Activated B cell treated with CpG ODN at 0.5 μM for 24 hours (primary cell): ENCODE measurements at places on chromosomes 13 and 19. TPM values are rescaled to one million over a fixed set of nuclear protein-coding genes. Genes with fewer than 3 reads are reported as not detected.

- DNase-seq, result no peak
- no peaks in the 10 kb centered on the region for H3K27me3 ChIP-seq
- no peaks in the 10 kb centered on the region for H3K4me1 ChIP-seq
Measured at GRCh38 chr13:36981156-36981743, 17.9 kb downstream of the ALG5 start.

- no peak overlapping the region for H3K4me3 ChIP-seq
- no peaks in the 10 kb centered on the region for H3K27me3 ChIP-seq
- peaks cover 3% of the 10 kb centered on the region for H3K4me1 ChIP-seq
- H3K36me3 ChIP-seq, result peaks cover 79% of the 10 kb centered on the region
- no peak for DNase-seq
Measured at GRCh38 chr13:113223070-113223469, 13.7 kb downstream of the CUL4A start.

GRCh38 chr13:86601351-86601750 lies 802.1 kb upstream of the SLITRK6 start:
- H3K4me3 ChIP-seq, result no peak overlapping the region
- no peak for DNase-seq
- no peaks in the 10 kb centered on the region for H3K36me3 ChIP-seq
- H3K27ac ChIP-seq, result no peak overlapping the region

DNA sequence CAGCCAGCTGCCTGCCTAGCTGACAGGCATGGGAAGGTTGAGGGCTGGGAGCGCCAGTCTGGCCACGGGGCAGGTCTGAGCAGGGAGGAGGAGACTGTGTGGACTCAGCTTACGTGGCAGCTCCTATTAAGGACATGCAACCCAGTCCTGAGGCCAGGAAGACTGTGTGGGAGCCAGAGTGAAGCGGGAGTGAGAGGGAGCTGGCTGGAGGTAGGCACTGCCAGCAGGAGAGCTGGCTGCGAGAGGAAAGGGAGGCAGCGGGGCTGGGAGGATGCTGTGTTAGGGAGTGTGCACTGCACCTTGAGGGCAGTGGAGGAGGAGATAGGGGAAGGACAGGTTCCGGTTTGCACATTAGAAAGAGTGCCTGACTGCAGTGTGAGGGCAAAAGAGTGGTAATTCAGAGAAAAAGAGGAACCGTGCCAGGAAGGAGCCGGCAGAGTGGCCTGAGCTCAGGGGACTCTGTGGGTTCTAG lies 99.2 kb downstream of the SLC7A1 start:
- H3K27me3 ChIP-seq, result no peaks in the 10 kb centered on the region
- H3K27ac ChIP-seq, result peak overlapping the region; percentile 68
- H3K36me3 ChIP-seq, result no peaks in the 10 kb centered on the region
- H3K4me3 ChIP-seq, result peak overlapping the region; percentile 71

DNA sequence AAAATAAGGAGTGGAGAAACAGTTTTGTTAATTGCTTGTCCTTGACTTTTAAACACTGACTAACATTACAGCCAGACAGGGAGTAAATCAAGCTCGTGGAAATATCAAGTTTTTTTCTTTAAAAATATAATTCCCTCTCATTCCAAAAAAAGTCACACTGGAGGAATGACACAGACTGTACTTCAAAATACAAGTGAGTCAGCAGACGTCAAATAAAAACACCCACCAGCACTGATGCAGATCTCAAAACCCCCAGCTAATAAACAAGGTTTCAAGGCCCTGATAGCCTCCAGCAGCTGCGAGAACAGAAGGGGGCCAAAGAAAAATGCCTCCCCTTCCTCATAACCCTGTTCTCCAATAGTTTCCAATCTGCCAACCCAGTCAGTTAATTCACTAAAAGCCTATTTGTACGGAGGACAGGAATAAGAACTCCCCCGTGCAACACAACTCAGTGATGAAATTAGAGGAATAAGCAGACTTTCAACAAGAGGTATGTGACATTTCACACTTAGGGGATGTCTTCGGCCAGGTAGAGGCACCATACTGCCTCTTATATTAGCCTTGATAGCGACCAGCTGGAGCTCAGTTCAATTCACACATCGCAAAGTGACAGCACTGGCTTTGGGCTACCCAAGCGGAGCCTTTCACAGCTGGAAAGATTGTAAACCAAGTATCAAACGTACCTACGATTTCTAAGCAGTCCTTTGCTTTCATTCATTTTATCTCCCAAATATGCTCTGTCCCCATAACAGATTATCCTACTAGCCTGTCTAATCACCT lies 561.0 kb upstream of the KLF12 start:
- no peak for DNase-seq
- H3K27ac ChIP-seq, result no peak overlapping the region
- H3K36me3 ChIP-seq, result no peaks in the 10 kb centered on the region
- no peaks in the 10 kb centered on the region for H3K27me3 ChIP-seq
- no peak overlapping the region for H3K4me3 ChIP-seq

- H3K36me3 ChIP-seq, result no peaks in the 10 kb centered on the region
- H3K4me1 ChIP-seq, result no peaks in the 10 kb centered on the region
- DNase-seq, result no peak
Measured at GRCh38 chr13:23593148-23593547, 22.9 kb downstream of the TNFRSF19 start.

DNA sequence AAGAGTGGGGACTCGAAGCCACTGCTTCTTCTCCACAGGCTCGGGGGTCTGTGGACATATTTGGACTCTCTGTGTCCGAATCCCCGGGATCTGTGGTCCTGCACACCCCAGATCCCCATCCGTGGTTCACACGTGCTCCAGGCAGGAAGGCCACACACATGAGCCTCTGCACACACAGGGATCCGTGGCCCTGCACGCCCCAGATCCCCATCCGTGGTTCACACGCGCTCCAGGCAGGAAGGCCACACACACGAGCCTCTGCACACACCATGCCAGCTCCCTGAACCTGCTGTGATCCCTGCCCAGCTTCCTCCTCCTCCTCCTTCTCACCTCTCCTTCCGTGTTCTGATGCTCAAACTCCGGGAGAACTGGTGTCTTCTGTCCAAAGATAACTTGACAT lies 3.1 kb downstream of the TEX29 start:
- no peaks in the 10 kb centered on the region for H3K36me3 ChIP-seq
- no peak for DNase-seq
- H3K4me1 ChIP-seq, result no peaks in the 10 kb centered on the region
- no peak overlapping the region for H3K27ac ChIP-seq
- H3K27me3 ChIP-seq, result no peaks in the 10 kb centered on the region

DNA sequence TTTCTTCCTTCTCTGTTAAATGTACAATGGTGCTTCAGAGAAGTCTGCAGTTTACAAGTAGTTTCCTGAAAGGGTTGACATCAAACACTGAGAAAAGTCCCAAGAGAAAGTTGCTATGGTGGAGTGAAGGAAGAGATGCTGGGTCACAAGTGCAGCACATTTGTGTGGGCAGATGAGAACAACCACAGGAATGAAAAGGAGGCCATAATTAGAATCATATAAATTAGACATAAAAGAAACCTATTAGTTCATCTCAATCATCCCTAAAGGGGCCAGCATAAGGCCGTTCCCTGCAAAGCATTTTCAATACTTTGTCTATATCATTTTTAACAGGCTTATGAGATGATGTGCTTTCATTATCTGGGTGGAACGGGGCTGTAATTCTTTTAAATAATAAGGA lies 359.2 kb downstream of the IRS2 start:
- no peak overlapping the region for H3K27ac ChIP-seq
- no peaks in the 10 kb centered on the region for H3K27me3 ChIP-seq
- H3K4me3 ChIP-seq, result no peak overlapping the region
- no peaks in the 10 kb centered on the region for H3K36me3 ChIP-seq
- DNase-seq, result no peak

- H3K4me1 ChIP-seq, result no peaks in the 10 kb centered on the region
- H3K4me3 ChIP-seq, result no peak overlapping the region
- no peaks in the 10 kb centered on the region for H3K27me3 ChIP-seq
- H3K36me3 ChIP-seq, result no peaks in the 10 kb centered on the region
- no peak for DNase-seq
Measured at GRCh38 chr13:22496803-22497508, 683.8 kb upstream of the SGCG start.

GRCh38 chr13:26257049-26257448 lies 3.1 kb downstream of the CDK8 start:
- H3K4me3 ChIP-seq, result no peak overlapping the region
- H3K27me3 ChIP-seq, result no peaks in the 10 kb centered on the region
- peaks cover 7% of the 10 kb centered on the region for H3K36me3 ChIP-seq
- peaks cover 40% of the 10 kb centered on the region for H3K4me1 ChIP-seq

GRCh38 chr13:79128158-79128557 lies 277.9 kb downstream of the RBM26 start:
- H3K27ac ChIP-seq, result no peak overlapping the region
- peaks cover 3% of the 10 kb centered on the region for H3K4me1 ChIP-seq
- no peaks in the 10 kb centered on the region for H3K36me3 ChIP-seq
- no peak for DNase-seq

DNA sequence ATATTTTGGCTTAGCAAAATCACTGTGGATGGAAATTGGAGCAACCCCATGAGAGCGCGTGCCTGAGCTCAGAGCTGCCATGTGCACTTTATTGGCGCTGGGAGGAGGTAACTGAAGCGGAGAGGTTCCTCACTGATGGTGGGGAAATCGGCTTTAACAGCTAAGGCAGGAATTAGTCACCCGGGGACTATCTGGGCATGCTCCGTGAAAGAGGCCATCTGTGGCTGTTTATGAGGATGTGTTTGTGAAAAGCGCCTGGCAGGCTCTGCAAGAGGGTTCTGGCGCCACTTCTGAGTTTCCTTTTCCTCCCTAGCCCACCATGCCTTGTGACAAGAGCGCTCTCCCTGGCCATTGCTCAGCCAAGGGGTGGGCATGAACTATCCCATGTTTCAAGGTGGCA lies 815.6 kb downstream of the UQCRFS1 start:
- H3K27me3 ChIP-seq, result no peaks in the 10 kb centered on the region
- no peak for DNase-seq
- no peak overlapping the region for H3K4me3 ChIP-seq
- no peaks in the 10 kb centered on the region for H3K36me3 ChIP-seq

- no peak for DNase-seq
- no peaks in the 10 kb centered on the region for H3K4me1 ChIP-seq
- H3K27me3 ChIP-seq, result peaks cover 7% of the 10 kb centered on the region
Measured at GRCh38 chr19:8107301-8107903, 42.0 kb downstream of the FBN3 start.

DNA sequence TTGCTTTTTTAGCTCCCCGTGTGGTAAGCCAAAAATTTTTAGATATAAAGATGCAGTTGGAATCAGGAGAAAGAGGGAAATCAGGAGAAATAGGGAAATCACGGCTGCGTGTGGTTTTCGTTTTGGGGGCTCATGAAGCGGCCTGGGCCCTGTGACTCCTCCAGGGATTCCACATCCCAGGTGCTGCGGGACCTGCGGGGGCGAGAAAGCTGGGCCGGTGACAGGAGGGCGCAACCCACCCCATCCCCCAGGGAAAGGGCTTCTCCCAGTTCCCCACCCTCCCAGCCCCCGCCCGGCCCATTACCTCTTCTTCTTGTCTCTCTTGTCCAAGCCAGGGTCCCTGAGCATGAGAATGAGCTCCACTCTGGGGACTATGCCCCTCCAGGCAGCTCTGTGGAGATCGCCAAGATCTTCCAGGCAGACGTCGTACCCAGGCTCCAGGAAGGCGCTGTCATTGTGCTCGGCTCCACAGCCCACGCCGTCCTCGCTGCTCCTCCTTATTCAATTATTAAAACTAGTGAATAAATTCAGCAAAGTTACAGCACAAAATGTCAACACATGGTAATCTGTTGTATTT lies 111.0 kb downstream of the MRPL57 start:
- H3K27me3 ChIP-seq, result peaks cover 10% of the 10 kb centered on the region
- no peaks in the 10 kb centered on the region for H3K4me1 ChIP-seq
- no peaks in the 10 kb centered on the region for H3K36me3 ChIP-seq
- no peak for DNase-seq
- no peak overlapping the region for H3K4me3 ChIP-seq

GRCh38 chr13:32162395-32163005 lies 130.9 kb downstream of the FRY start:
- no peak for DNase-seq
- H3K36me3 ChIP-seq, result no peaks in the 10 kb centered on the region
- no peak overlapping the region for H3K27ac ChIP-seq
- H3K27me3 ChIP-seq, result no peaks in the 10 kb centered on the region
- H3K4me1 ChIP-seq, result peaks cover 6% of the 10 kb centered on the region

- peak overlapping the region; percentile 99 for H3K4me3 ChIP-seq
- peaks cover 19% of the 10 kb centered on the region for H3K36me3 ChIP-seq
- H3K27me3 ChIP-seq, result no peaks in the 10 kb centered on the region
- H3K4me1 ChIP-seq, result peaks cover 19% of the 10 kb centered on the region
Measured at GRCh38 chr19:21568816-21569493, 63.6 kb downstream of the ZNF429 start.

DNA sequence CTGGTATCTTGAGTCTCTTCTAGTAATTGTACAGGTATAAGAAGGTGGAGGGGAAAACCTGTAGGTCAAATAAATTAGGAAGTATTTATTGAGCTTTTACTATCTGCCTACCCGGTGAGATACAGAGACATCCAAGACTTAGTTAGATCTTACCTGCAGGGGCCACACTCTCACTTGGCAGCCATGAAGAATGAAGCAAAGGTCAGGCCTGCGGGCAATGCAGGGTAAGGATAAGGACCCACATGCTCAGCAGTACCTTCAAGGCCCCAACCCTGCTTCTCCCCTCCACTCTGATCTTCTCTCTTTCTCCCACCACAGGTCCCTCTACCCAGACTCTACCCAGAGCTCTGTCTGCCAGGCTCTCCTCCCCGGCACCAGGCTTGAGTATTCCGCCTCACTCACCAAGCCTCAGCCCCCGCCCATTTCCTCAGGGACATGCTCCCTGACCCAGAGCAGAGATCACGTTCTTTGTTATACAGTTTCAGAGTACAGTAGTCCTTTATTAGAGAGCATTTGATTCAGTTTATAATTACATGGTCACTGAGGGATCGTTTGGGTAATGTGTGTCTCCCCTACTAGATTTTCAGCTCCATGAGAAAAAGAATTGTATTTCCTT lies 18.9 kb upstream of the CLDN10 start:
- no peaks in the 10 kb centered on the region for H3K36me3 ChIP-seq
- no peak overlapping the region for H3K27ac ChIP-seq
- peaks cover 17% of the 10 kb centered on the region for H3K27me3 ChIP-seq
- no peak for DNase-seq
- no peak overlapping the region for H3K4me3 ChIP-seq
- H3K4me1 ChIP-seq, result no peaks in the 10 kb centered on the region

DNA sequence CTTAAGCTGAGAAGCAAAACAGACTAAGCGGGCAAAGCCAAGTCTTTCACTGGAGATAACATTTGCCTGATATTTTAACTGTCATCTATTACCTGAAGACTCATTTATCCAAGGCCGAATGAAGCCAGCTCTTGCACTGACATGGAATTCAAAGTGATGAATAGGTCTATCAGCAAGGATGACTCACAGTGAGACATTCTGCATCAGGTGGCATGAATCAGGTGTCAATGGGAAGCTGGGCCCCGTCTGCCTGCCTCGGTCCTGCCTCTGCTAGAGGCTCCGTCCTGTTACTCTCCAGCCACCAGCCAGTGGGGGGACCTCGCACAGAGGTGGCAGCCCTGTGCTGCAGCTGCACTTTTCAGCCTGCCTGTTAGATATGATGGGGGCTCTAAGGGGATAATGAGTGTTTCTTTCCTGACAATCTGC lies 23.5 kb downstream of the STARD13 start:
- H3K27me3 ChIP-seq, result peaks cover 8% of the 10 kb centered on the region
- H3K27ac ChIP-seq, result no peak overlapping the region
- DNase-seq, result no peak
- H3K4me3 ChIP-seq, result no peak overlapping the region
- no peaks in the 10 kb centered on the region for H3K36me3 ChIP-seq

The FPR1 gene
- 0.49 TPM in 1 of 2 replicates, not detected in the other for total RNA-seq

The LILRA1 gene
- 0.11 and 0.15 TPM in 2 replicates for total RNA-seq

The APC2 gene
- total RNA-seq, result 0.42 and 0.59 TPM in 2 replicates

The MAP2K2 gene
- total RNA-seq, result 126 TPM in 2 replicates

The KASH5 gene
- 0.62 and 0.66 TPM in 2 replicates for total RNA-seq

The KCNN1 gene
- 0.17 TPM in 1 of 2 replicates, not detected in the other for total RNA-seq

The DNASE2 gene
- 26.5 and 27.2 TPM in 2 replicates for total RNA-seq

The RGS9BP gene
- total RNA-seq, result not detected in 2 replicates

The DHPS gene
- 141 and 160 TPM in 2 replicates for total RNA-seq

The LIM2 gene
- not detected in 2 replicates for total RNA-seq
